ENCODE measurements at places on chromosomes 5 and 9. TPM values are rescaled to one million over a fixed set of nuclear protein-coding genes. Genes with fewer than 3 reads are reported as not detected.

The GARIN3 gene
- not detected for total RNA-seq

The RELL2 gene
- 2.2 TPM for total RNA-seq

The HTR4 gene
- total RNA-seq = not detected

The SOHLH1 gene
- total RNA-seq = not detected

The THBS4 gene
- total RNA-seq = 0.83 TPM

The MARCHF11 gene
- total RNA-seq = not detected

- DNase-seq = peak; percentile 33
These were observed 279.7 kb downstream of the EBF1 start for GRCh38 chr5:158819840-158820620.

DNA sequence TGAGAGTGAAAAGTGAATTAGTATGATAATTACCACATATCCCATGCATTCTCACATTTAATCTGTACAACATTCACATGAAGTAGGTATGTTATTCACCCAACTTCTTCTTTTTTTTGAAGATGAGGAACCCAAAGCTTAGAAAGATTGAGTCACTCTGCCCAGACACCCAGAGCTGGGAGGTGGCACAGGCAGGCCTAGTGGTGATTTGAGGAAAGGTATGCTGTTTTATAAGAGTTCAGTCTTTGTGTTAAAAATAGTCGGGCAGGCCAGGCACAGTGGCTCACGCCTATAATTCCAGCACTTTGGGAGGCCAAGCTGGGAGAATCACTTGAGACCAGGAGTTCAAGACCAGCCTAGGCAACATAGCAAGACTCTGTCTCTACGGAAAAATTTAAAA lies 285.3 kb downstream of the NR3C1 start:
- DNase-seq = no peak

- no peak for DNase-seq
These were observed 66.6 kb downstream of the NPR3 start for GRCh38 chr5:32777733-32778132.

- DNase-seq = peak; percentile 1
These were observed 113.4 kb downstream of the CMYA5 start for GRCh38 chr5:79803007-79803406.

- DNase-seq = no peak
These were observed 3.6 kb upstream of the POC5 start for GRCh38 chr5:75720882-75721281.

- peak; percentile 5 for DNase-seq
These were observed 40.9 kb downstream of the SVEP1 start for GRCh38 chr9:110538647-110539041.

DNA sequence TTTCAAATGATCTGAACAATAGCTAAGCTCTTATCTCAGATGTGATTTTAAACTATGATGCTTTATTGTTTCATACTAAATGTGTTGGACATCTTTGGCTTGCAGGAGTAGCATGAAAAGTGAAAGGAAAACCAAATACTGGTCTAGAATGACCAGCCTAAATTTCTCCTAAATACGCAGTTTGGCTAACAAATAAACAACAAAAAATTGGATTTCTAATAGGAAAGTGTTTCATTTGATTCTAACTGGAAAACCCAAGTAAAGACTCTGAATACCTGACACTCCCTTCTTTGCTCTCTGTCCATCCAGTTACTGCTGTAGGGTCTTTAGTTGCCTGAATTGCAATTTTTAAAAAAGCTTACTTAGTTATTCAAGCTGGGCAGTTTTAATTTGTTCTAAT lies 111.7 kb upstream of the ACOT12 start:
- no peak for DNase-seq

DNA sequence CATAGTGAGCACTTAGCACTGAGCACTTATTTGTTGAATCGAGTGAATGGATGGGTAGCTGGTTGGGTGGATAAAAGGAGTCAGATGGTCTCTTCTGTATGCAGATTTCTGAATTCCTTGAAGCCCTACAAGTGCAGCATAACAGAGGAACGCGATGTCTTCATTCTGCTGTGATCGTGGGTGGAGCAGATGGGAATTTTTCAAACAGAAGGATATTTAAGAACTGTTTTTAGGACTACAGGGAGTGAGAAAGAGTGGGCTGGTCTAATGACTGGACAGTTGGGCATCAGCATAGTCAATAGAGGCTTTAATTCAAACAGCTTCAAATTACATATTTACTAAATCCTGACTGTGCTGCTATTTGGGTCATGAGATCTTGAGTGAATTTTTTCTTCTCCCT lies 253.2 kb downstream of the CEMIP2 start:
- DNase-seq = no peak

DNA sequence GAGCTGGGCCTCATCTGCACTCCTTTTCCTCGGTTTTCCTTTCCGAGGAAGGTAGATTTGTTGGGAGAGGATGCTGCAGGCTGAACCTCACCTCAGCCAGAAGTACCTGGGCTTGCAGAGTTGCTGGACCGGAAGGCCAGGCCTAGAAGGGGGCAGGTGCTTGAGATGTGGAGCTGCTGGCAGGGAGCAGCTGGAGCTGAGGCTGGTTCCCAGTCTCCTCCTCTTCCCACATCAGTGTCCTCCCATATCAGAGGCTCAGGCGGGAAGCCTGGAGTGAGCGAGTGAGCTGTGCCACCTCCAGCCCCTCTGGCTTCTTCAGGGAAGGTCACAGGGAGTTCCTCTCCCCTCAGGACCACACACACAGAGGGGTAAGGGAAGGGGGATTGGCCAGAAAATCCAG lies 259.4 kb downstream of the GADD45G start:
- no peak for DNase-seq

- no peak for DNase-seq
These were observed at the start of gene C5 for GRCh38 chr9:121050128-121050988. Gene C5 (minus strand): TSS chr9:121050275. CDS start chr9:121050246, 29 bp downstream.

Data from IMR-90 (cell line).